DND-41 (cell line): ENCODE measurements at places on chromosomes 3 and 15.

DNA sequence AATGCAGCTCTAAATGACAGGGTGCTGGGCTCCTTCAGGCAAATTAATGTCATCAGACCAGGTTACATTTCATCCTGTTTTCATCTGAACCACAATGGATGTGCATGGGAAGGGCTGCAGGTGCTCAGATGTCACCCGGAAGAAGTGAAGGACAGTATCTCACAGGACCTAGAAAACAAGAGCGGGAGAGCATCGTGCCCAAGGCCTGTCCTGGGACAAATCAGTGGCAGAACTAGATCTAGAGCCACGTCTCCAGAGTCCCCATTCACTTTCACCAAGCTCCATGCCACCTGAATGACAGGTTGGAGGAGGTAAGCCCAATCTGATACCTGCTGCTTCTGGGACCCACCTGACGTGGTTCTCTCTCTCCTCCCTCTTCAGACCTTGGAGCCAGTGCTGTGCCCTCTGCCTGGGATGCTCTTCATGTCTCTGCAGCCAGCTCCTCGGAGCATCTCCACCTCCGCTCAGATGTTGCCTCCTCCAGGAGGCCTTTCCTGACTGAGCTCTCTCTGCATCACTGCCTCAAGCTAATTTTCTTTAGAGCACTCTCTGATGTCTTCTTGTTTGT is 77.3 kb downstream of the CPN2 start:
- H3K27me3 ChIP-seq: no peaks in the 10 kb centered on the region
- H3K4me1 ChIP-seq: peaks cover 16% of the 10 kb centered on the region
- no peak overlapping the region for H3K4me3 ChIP-seq

DNA sequence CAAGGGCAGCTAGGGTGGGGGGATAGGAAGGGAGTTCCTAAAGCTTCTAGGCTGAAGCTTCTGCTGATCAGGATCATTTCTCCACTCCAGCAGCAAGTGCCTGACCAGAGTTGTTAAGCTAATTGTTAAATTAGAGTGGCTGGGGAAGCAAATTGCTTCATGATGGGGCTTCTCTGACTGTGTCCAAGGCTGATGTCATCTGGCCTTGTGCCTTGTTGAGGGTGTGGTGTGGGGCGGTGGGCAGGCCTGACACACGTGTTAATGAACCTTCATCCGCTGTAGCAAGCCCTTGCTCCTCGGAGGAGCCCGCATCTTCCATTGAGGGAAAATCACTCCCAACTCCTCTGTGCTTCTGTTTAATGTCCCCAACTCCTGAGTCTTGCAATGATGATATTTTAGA is 84.3 kb upstream of the ROPN1 start:
- H3K4me1 ChIP-seq: no peaks in the 10 kb centered on the region
- no peaks in the 10 kb centered on the region for H3K27me3 ChIP-seq
- no peaks in the 10 kb centered on the region for H3K36me3 ChIP-seq
- no peak overlapping the region for H3K4me3 ChIP-seq

DNA sequence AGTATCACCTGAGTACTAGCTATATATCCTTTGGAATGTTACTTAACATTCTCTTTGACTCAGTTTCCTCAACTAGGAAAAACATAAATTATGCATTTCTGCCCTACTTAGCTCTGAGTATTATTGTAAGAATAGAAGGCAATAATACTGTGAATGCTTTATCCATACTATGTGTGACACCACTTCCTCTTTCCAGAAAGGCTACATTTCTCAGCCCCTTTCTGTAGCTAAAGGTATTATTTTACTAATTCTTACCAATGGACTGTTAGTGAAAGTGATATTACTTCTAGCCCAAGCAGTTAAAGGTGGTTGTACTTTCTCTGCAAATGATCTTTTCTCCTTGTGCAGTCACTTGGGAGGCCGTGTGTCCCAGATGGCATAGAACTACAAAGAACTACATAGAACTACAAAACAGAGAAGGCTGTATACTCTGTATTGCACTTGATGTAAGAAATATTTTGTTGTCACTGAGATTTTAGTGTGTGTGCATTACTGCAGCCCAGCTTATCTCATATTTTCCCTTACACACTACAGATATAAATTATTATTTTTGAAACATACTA is 35.1 kb downstream of the MYH15 start:
- no peaks in the 10 kb centered on the region for H3K4me1 ChIP-seq
- H3K27ac ChIP-seq: no peak overlapping the region
- no peak overlapping the region for H3K4me3 ChIP-seq

DNA sequence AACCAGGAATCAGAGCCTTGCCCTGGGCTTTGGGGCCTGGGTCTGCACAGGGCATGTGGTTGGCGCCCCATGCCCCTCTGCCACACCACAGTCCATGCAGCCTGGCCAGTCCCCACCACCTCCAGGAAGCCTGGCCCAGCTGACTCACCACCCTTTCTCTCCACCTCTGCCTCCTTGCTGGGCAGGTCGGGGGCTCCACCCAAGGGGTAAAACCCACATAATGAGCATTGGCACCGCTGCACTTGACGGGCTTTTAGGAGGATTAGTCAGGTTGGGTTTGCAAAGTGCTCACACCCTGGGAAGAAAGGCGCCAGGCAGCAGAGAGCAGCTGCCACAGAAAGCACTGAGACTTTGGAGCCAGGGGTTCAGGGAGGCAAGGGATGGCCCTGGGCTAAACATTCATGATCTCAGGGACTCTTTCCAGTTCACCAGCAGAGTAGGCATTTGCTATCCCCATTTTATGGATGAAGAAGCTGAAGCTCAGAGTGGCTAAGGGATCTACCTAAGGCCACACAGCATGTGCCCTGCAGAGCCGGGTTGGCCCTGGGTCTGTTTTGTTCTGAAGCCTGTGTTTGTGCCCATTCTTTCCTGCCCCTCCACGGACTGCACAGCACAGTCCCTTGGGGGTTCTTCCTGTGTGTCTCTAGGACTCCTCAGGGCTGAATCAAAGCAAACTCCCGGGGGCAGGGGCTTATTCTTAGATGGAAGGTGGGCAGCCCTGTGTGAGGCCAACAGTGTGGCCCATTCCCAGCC is 113.4 kb downstream of the ETFA start:
- DNase-seq: no peak
- H3K27me3 ChIP-seq: no peaks in the 10 kb centered on the region
- no peaks in the 10 kb centered on the region for H3K36me3 ChIP-seq
- no peak overlapping the region for H3K4me3 ChIP-seq
- H3K4me1 ChIP-seq: no peaks in the 10 kb centered on the region
- no peak overlapping the region for H3K27ac ChIP-seq

GRCh38 chr3:63450634-63451363 is 172.7 kb downstream of the SYNPR start:
- no peak overlapping the region for H3K27ac ChIP-seq
- no peaks in the 10 kb centered on the region for H3K4me1 ChIP-seq
- no peak for DNase-seq
- no peak overlapping the region for H3K4me3 ChIP-seq
- H3K36me3 ChIP-seq: no peaks in the 10 kb centered on the region

- H3K4me1 ChIP-seq: no peaks in the 10 kb centered on the region
- H3K4me3 ChIP-seq: no peak overlapping the region
- no peak overlapping the region for H3K27ac ChIP-seq
- H3K36me3 ChIP-seq: no peaks in the 10 kb centered on the region
- H3K27me3 ChIP-seq: peaks cover 2% of the 10 kb centered on the region
These were observed 36.8 kb upstream of the CFAP161 start for GRCh38 chr15:81097116-81097889.

- no peak overlapping the region for H3K27ac ChIP-seq
- no peak for DNase-seq
- H3K36me3 ChIP-seq: no peaks in the 10 kb centered on the region
- H3K4me3 ChIP-seq: no peak overlapping the region
- H3K27me3 ChIP-seq: peaks cover 13% of the 10 kb centered on the region
- no peaks in the 10 kb centered on the region for H3K4me1 ChIP-seq
These were observed 113.2 kb downstream of the DGKG start for GRCh38 chr3:186248850-186249249.
